NCI-H460 (cell line): ENCODE measurements at places on chromosomes 4 and X. TPM values are rescaled to one million over a fixed set of nuclear protein-coding genes. Genes with fewer than 3 reads are reported as not detected.

Gene PPARGC1A
- 1.5 and 2.0 TPM in 2 replicates for total RNA-seq

DNA sequence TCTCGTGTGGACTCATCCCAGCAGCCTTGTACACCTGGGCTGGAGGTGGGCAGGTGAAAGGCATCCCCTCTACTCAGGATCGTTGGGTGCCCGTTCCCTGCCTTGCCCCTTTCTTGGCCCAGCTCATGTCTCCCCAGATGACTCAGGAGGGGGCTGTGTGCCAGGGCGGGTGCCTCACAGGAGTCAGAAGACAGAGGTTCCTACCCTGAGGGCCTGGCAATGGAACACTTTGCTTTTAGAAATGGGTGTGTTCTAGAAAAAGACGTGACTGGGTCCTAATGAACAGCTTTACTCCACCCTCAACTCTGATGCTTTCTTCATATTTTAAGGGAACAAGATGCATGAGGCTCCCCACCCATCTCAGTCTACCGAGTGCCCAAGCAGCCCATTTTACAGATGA lies 22.5 kb upstream of the TRIM2 start:
- no peak for DNase-seq

Gene CXCL3
- 11.1 and 12.8 TPM in 2 replicates for total RNA-seq

Gene TCEAL6
- not detected in 2 replicates for total RNA-seq
